HCT116 (cell line): ENCODE measurements at places on chromosomes 7 and 10. TPM values are rescaled to one million over a fixed set of nuclear protein-coding genes. Genes with fewer than 3 reads are reported as not detected.

Gene SPDYE18
- total RNA-seq = 0.37 TPM

Gene HBP1
- total RNA-seq = 24.3 TPM

Gene IQUB
- total RNA-seq = 0.79 TPM

Gene PLEKHS1
- total RNA-seq = not detected

- no peak for DNase-seq
Observed at GRCh38 chr7:30723776-30724175, 28.2 kb upstream of the INMT start.

GRCh38 chr7:51949726-51950644, 633.4 kb upstream of the COBL start:
- DNase-seq = no peak

DNA sequence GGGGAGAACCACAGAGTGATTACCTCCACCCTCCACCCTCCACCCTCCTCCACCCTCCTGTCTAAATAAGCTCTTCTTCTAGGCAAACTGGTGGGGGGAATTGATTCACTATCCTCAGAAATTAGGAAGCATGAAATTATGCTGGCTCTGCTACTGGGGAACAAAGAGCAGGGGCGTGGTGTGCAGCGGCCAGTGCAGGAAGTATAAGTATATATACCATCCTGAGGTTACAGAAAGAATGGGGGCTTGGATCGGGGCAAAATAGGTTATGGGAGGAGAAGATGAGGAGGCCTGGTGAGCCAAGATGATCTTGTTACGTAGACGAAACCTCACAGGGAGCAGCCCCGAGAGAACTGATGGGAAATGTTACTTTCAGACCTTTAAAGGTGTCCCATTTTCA, 49.1 kb downstream of the SYPL1 start:
- no peak for DNase-seq

- DNase-seq = no peak
Observed at GRCh38 chr7:106337754-106338153, 53.0 kb upstream of the NAMPT start.

GRCh38 chr10:87585565-87586514, 73.8 kb upstream of the PAPSS2 start:
- DNase-seq = peak; percentile 70

DNA sequence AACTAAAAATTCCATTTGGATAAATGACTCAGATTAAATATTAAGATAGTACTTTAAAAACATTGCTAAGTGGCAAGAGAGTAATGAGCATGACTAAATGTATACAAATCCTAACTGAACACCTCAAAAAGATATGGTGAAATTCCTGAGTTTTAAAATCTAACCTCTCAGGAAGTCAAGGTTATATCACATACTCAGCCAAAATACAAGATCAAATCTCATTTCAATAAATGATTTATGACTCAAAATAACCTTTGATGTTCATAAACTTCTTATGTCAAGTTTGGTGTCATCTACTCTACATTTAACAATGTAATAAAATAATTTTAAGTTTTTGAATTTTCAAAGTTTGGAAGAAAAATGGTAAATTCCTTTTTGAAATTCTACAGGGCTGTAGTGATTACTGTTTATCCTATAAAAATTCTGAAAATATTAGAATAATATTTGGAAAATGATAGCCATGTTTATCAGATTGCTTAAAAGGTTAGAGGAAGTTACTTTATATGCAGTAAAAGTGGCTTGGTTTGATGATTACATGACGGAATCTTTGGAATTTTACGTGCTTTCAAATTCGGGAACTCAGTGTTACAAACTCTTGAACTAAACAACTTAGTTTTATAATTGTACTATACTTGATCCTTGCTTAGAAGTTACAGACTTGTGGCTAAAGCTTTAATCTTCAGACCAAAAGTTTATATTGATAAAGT, 43.7 kb downstream of the ASZ1 start:
- DNase-seq = no peak

- DNase-seq = peak; percentile 2
Observed at GRCh38 chr10:91552274-91553095, 80.4 kb downstream of the PPP1R3C start.

- no peak for DNase-seq
Observed at GRCh38 chr10:3833046-3833445, 48.0 kb upstream of the KLF6 start.

- no peak for DNase-seq
Observed at GRCh38 chr10:12045596-12045995, 3.0 kb upstream of the UPF2 start.

DNA sequence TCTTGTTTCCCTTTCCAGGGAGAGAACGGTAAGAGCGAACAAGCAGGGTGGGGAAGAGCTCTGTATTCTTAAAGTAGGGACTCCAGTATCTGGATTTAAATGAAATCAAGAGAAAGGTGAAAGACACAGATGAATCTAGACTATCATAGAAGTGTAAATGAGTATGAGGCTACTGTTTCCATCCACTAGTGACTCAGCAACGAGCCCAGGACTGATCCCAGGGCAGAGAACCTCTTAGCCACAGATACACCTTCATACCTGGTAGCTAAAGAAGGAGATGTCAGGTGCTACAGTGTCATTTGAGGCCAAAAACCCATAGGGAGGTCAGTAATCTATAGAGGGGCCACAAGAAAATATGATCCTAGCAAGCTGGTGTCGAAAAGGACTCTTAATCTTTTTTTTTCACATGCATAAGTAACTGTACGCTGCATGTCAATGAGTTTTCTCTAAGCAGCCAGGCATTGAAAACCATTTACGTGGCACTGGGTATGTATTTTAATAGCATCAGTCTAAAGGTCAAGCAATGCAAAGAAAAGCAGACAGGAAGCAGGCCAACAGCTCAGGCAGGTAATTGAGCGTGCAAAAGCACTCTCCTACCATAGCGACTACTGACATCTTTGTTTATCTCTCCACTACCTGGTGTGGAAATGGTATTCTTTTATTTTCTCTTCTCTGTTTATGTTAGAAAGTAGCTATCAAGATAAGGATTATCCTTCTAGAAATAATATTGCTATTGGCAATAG, 91.5 kb upstream of the EGR2 start:
- no peak for DNase-seq

DNA sequence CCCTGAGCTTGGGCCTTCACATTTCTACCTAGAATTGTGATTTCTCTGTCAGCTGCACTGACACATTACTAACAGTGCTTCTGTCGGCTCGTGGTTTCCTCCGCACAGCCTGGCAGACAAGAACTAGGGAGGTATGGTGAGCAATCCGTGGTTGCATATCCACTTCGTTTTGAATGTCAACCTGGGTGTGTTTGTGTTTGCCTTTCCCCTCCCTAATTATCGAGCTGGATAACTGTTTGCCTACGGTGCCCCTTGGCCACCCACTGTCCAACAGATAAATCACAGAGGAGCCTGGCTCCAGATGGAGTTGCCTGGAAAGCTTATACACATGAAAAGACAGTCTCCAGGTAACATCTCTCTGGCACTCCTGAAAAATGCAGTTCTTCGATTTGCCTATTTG, 228.8 kb downstream of the TRIL start:
- DNase-seq = no peak

- DNase-seq = no peak
Observed at GRCh38 chr10:34507217-34507616, 307.9 kb downstream of the PARD3 start.

DNA sequence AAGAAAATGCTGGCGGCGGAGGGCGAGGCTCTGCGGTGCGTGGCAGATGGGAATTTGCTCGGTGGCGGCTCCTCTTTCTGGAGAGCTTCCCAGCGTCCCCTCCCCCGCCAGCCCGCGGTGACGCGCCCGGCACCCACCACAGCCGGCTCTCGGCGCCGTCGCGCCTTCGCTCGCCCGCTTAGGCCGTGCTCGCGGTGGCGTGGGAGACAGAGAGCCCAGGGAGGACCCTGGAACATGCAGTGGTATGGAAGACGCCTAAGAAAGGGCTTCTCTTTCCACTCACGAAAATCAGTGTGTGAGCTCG, 576 bp upstream of the CSGALNACT2 start:
- no peak for DNase-seq
